ENCODE measurements at places on chromosomes 5 and 9.

GRCh38 chr5:153902016-153902415 is 136.7 kb downstream of the FAM114A2 start:
- no peak for DNase-seq

GRCh38 chr9:135926402-135927194 is 19.3 kb upstream of the CAMSAP1 start:
- DNase-seq, result no peak

GRCh38 chr5:900781-901180 is 8.1 kb downstream of the TRIP13 start:
- DNase-seq, result no peak

- DNase-seq, result no peak
Measured at GRCh38 chr9:112863214-112863613, 27.5 kb downstream of the SLC46A2 start.

DNA sequence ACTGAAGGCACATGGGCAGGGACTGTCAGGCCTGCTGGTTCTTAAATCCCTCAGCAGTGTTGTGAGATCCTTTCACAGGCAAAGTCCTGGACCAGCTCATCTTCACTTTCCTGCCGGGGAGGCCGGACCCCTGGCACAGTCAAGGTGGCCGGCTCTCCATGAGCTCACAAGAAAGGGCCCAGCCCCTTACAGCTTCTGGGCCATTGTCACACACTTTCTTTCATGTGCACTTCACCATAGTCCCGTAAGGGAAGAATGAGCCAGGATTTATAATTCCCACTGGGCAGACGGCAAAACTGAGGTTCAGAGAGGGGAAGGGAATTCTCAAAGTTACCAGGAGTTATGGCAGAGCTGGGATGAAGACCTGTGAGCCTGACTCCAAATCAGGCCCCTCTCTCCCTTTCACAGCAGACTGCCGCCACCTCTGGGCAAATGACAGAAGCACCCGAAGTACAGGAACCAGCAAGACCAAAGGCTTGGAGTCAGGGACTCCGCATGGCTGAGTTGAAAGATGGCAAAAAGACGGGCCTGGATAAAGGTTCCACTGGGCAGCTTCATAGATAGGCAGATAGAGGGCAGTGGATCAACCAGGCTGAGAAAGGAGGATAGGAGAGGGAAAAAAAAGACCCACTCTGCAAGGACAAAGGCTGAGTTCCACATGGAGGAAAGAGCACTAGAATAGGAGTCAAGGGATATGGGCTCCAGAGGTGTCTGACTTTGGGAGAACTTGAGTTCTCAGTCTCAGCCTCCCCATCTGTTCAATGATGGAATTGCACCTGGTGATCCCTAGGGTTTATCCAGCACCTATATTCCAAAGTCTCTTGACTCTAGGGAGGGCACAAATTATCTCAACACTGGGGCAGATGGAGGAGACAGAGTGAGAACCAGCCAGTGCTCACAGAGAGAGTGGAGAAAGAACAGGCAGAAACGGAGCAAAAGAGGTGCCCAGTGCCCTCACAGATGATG is 128.7 kb downstream of the PAX5 start:
- DNase-seq, result no peak

GRCh38 chr5:175328176-175328575 is 115.8 kb downstream of the DRD1 start:
- no peak for DNase-seq

GRCh38 chr5:154727361-154727760 is 27.8 kb upstream of the LARP1 start:
- DNase-seq, result no peak

- DNase-seq, result no peak
Measured at GRCh38 chr9:94950040-94950578, 223.6 kb downstream of the AOPEP start.

DNA sequence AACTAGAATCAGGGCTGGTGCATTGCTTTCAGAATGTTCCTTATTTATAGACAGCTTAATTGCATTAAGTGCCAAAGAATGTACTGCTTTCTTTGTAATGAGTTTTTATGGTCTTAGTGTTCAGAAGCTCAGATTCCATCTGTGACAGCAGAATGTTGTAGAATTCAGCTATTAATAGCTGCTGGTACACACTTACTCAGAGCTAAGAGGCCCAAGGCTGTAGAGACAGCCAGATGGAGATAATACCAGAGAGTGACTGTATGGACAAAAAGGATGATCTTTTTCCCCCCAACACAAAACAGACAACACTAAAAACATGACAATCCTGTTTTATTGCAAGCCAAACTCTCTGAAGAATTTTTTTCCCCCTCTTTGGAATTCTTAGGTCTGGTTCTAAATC is 50.2 kb downstream of the PPP2R2B start:
- no peak for DNase-seq
